Stimulated activated CD4-positive, alpha-beta T cell treated with anti-CD3 and anti-CD28 coated beads, TNF-alpha, amount 100 ng/mL, for 4 hours (primary cell): ENCODE measurements at places on chromosomes 7 and 10.

GRCh38 chr10:44022203-44022602, 362.7 kb downstream of the CXCL12 start:
- DNase-seq: no peak

- no peak for DNase-seq
Measured at GRCh38 chr10:121216721-121217181, 365.6 kb downstream of the WDR11 start.

- DNase-seq: no peak
Measured at GRCh38 chr7:107890493-107890961, 456 bp upstream of the DLD start.

DNA sequence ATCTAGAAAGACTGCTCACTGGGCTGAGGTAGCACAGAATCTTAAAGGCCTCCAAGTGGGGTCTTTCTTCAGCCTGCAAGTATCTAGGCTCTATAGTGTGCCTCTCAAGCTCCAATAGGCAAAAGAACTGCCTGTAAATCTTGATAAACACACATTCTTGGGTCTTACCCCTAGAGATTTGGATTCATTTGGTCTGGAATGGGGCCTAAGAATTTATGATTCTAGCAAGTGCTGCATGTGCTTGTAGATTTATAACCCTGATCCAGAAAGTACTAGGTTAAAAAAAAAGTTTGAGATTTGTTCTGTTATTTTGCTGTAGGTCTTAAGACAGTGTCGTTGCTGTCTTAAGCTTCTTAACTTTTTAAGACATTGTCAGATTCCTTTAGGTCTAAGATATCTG, 74.1 kb downstream of the RALA start:
- DNase-seq: no peak

- DNase-seq: no peak
Measured at GRCh38 chr7:33807779-33808482, 97.4 kb upstream of the BMPER start.

GRCh38 chr10:5996696-5997095, 19.4 kb upstream of the IL15RA start:
- no peak for DNase-seq

GRCh38 chr7:157884461-157885062, 547.8 kb downstream of the DNAJB6 start:
- no peak for DNase-seq

- no peak for DNase-seq
Measured at GRCh38 chr10:129904323-129904722, 59.8 kb downstream of the EBF3 start.

DNA sequence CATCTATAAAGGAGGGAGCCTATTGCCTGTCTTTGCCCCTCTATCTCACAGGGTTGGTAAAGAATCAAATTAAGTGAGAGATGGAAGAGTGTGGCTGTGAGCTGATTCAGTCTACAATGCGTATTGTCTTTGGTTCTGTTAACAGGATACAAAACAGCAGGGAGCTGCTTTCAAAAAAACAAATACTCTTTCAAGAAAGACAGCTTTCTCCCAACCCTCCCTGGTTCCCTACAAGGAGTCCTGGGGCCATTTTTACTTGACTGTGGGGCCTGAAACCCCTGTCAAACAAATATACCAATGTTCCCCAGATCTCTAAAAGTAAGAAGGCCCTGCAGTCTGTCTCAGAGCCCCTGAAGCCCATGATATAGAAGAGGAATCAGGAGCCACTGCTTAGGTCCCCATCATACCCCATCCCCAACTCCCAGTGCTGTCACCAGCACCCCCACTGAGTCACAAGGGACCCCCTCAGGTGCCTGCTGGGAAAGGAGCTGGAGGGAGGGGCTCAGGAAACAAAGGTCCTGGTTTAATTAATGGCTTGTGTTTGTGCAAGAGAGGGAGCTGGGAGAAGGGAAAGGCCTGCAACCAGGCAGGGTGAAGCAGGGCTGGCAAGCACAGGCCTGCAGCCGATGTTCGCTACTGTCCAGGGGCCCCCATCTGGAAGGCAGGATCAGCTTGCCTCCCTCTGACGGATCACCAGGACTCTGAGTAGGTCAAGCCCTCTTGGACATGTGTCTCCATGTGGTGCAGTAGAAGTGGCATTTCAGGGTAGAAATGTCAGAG, 182.0 kb upstream of the GHITM start:
- no peak for DNase-seq

- no peak for DNase-seq
Measured at GRCh38 chr7:151427705-151428377, 12.1 kb downstream of the CRYGN start.

- no peak for DNase-seq
Measured at GRCh38 chr7:68176974-68177373, 1180.3 kb downstream of the TYW1 start.

DNA sequence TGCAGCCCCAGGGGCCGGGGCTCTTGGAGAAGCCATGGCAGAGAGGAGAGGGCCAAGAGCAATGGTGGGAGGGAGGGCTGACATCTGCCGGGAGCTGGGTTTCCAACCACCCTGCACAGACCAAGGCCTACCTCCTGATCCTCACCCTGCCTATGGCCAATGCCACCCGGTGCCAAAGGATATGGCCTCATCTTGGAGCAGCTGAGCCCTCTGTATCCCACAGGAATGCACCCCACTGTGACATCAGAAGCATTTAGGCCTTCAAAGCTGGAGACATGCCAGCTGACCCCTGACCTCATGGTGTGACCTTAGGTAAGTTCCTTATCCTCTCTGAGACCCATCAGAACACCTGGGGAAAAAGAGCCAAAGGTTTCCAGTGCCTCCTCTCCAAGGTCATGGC, 113.6 kb upstream of the ZMIZ1 start:
- no peak for DNase-seq

- no peak for DNase-seq
Measured at GRCh38 chr10:81953420-81953819, 78.4 kb downstream of the NRG3 start.

GRCh38 chr7:158431941-158432347, 155.7 kb downstream of the PTPRN2 start:
- DNase-seq: no peak

- no peak for DNase-seq
Measured at GRCh38 chr7:47288060-47288459, 293.9 kb downstream of the TNS3 start.

DNA sequence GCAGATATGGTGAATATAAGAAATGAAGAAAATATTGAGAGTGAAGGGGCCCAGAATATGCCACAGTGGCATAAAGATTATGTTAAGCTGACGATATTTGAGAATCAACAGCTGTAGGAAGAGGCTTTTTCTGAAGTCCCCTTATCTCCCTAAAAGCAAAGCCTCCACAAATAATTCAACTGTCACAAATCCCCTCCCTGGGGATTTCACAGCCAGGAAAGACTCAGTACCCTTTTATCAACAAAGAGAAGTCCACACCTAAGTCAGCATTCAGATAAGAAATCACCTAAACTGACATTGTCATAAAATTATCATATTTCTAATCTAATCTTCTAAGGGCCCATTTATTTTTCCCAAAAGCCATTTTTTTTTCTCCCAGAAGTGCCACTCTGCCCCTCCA, 284.9 kb upstream of the VWC2 start:
- no peak for DNase-seq

DNA sequence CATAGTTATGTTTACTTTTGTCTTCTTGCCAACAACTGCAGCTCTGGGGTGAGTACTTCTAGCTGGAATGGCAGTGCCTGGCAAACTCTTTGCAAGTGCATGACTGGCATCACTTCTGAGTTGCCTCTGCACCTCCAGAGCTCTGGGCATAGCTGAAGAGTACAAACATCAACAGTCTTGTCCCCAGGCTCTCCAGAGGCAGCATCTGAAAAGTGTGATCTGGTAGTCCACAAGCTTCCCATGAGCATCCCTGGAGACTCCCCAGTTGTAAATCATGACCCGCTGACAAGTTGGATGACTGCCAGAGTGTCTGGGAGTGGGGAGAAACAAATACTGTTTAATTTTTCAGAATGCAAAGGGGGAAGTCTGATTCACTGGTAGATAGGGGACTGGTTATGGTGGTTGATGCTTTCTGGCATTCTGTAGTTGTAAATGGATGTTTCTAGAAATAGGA, 138.9 kb upstream of the CDK13 start:
- no peak for DNase-seq

DNA sequence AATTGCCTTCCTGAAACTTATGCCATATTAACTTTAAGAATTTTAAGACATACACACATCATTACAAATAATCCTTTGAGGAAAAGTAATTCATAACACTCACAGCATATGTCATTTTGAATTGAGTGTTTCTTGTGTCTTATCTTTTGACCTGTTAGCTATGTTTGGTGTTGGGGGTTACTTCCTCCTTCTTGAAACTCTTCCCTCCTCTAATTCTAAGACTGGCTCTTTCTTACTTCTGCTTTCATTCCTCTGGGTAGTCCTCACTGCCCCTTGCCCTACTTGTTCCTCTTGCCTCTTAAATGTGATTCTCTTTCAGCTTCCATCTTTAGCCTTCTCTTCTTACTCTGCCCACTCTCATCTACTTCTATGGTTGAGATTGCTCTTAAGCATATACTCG, 28.3 kb upstream of the PIP4K2A start:
- DNase-seq: no peak

GRCh38 chr10:102267748-102268147, 22.4 kb downstream of the GBF1 start:
- DNase-seq: no peak

DNA sequence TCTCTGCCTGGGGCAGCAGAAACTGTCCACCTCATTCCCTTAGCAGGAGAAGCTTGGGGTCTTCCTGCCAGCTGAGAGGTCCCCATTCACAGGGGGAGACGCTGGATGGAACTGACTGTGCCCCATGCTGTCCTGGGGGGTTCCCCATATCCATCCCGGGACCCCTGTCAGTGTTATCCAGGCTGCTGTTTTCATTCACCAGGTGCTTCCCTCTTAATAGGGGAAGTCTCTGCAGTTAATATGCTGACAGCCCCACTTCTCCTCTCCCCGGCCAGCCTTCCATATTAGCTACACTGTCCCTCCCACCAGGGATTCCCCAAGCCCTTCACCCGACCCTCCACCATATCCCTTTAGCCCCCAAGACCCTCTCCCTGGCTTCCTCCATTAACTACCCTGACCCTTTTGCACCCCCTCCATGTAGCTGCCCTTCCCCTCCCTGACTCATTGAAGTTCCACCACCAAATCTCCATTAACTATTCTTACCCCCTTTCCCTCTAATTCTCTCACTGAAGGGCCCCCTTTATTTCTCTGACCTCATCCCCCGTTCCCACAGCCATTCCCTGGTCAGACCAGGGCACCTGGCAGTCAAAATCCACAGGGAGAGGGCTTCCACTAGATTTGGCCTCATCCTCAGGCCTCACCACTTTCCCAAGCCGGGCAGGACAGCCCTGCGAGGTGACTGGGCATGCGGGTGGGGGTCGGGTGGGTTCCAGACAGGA, 92.0 kb upstream of the PAX2 start:
- no peak for DNase-seq

DNA sequence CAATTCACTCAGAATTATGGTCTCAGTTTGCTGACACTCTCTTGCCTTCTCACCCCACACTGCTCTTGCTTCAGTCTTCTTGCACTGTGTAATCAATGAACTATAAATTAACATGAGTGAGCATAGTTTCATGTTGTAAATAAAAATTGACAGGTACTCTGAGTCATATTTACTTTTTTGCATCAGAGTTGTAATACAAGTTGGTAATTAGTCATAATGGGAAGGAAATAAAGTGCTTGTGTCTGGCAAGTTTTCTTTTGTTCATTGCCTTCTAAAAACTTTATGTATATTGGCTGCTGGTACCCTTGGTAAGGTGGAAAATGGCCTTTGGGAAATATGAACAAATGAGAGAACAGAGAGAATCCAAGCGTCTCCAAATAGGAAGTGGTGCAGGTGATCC, 169.3 kb upstream of the MAGI2 start:
- DNase-seq: no peak

DNA sequence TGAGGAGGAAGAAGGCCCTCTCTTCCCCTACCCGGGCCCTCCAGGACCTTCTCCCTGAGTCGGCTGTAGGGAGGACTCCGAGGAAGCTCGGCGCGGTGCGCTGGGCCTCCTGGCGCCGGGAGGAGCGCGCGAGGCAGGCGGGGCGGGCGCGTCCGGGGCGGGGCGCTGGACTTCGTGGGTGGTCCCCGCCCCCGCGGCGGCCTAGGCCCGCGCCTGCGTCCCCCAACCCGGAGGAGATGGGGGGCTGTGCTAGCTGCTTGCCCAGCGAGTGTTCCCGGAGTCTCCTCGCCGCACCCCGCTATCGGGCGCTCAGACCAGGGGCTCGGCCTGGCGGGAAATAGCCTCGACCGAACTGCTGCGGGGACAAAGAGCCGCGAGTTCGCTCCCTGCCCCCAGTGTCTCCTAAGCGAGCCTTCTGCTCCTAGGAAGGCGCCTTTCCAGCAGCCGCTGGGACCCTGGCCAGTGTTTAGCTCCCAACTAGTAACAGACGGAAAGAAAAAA, 19.2 kb upstream of the SMO start:
- peak; percentile 38 for DNase-seq

GRCh38 chr10:59088912-59089573, 87.4 kb upstream of the PHYHIPL start:
- DNase-seq: no peak

DNA sequence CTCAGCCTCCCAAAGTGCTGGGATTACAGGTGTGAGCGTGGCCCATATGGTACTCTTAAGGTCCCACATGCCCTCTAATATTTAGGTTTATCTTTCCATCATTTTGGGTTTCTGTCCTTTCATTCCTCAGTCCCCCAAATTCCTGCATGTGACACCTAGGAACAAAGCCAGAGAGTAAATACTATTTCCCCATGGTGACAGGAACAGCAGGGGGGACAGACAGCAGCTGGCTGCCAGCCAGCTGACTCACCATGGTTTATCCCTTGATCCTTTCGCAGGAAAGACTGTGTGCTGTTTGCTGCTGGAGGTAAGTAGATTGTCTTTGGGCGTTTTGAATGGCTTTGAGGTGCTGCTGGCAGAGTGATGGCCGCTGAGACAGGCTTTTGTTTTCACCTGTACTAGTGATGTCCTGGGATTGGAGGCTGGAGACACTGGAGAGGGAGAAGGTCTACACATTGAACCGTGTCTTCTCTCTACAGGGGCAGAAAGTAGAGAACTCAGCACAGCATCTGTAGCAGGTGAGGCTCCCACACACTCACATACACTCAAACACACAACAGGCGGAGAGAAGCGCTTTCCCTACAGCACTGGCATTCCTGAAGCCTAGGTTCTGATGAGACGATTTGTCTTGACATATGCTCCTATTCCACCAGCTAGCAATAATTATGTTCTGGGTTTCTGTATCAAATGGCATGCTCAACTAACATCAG, 83.7 kb upstream of the EFCAB10 start:
- DNase-seq: no peak

DNA sequence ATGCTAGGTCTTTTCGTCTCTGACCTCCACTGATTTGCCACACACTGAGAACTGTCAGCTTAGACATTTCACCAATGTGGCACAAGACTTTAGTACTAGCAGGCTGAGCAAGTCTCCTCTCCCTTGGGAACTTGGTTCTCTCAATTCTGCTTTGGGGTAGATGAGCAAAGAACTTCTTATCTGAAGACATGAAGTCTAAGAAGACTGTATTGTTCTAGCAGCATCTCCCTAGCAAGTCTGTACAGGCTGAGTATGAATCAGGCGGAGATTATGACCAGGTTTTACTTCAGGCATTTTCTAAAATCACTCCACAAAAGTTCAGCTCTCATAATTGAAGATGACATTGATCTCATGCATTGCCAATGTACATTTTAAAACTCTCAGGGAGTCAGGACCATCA, 23.8 kb upstream of the STN1 start:
- no peak for DNase-seq
